H9 (cell line): ENCODE measurements at places on chromosomes 5 and 9.

- no peak for DNase-seq
These were observed 26.7 kb downstream of the FAM170A start for GRCh38 chr5:119656023-119656422.

- no peak for DNase-seq
These were observed 324.7 kb upstream of the TLE4 start for GRCh38 chr9:79247021-79247420.

GRCh38 chr9:37220971-37221370, 100.6 kb downstream of the ZCCHC7 start:
- DNase-seq: no peak

- DNase-seq: peak; percentile 36
These were observed 38.4 kb downstream of the SLC12A7 start for GRCh38 chr5:1073239-1074102.

GRCh38 chr9:137740312-137740711, 121.5 kb downstream of the EHMT1 start:
- no peak for DNase-seq

- DNase-seq: peak; percentile 62
These were observed 40.8 kb downstream of the CTSL start for GRCh38 chr9:87766697-87767096.

GRCh38 chr9:91164724-91165520, 196.8 kb downstream of the AUH start:
- DNase-seq: no peak

DNA sequence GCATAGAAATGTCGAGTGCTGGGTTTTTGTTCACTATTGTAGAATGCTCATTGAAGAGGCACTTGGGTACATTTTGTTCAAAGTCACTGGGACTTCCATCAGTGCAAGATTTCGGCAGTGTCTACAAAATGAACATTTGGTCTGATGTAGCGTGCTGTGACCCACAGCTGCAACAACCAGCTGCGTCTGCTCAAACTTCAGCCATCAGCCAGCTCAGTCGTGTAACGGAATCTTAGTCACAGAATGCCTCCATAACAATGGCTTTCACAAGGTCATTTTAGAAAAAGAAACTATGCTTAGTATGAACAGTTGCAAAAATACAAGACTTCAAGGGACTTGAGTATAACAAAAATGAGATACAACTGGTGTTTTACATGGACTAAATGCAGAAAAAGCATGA, 828.1 kb upstream of the GRAMD2B start:
- no peak for DNase-seq

- DNase-seq: peak; percentile 41
These were observed 89.9 kb downstream of the SLC24A2 start for GRCh38 chr9:19698960-19699359.

GRCh38 chr5:172426086-172426485, 28.2 kb downstream of the SH3PXD2B start:
- no peak for DNase-seq

- DNase-seq: no peak
These were observed 10.7 kb upstream of the STK32A start for GRCh38 chr5:147223948-147224791.

DNA sequence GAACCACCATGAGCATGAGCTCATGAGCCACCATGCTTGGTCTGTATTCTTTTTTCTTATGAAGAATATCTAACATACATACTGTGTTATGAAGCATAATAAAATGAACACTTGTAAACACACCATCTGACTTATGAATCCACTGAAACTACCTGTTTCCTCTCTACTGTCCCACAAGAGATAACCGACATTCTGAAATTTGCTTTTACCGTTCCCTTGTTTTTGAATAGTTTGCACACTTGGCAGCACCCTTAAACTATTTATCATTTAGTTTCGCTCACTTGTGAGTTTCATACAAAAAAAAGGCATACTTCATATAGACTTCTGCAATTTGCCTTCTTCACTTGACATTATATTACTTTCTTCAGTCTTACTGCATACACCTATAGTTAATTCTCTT, 8.9 kb downstream of the LARS1 start:
- no peak for DNase-seq

- DNase-seq: no peak
These were observed 101.3 kb downstream of the C9orf152 start for GRCh38 chr9:110106661-110107060.

GRCh38 chr9:97364769-97365490, 47.0 kb upstream of the TDRD7 start:
- DNase-seq: no peak

- no peak for DNase-seq
These were observed 84.3 kb upstream of the MELK start for GRCh38 chr9:36488389-36488756.

DNA sequence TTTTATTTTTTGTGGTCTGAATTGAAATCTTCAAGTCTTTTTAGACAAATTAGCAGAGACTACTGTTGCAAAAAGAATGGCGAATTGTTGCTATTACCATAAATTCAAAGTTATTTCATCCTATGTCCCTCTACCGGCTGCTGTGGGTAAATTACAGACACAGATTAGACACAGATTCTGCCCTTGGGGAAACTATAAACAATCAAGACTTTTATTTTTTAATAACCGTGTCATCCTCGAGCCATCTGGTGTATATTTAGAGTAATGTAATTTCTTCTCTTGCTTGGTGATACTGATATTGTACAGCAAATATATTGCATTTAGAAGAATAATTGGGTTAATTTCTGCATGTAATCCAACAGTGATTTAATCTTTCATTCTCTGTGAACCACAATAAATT, 228.0 kb upstream of the ADAMTSL1 start:
- no peak for DNase-seq

GRCh38 chr5:31976169-31976568, 197.9 kb downstream of the GOLPH3 start:
- DNase-seq: no peak

DNA sequence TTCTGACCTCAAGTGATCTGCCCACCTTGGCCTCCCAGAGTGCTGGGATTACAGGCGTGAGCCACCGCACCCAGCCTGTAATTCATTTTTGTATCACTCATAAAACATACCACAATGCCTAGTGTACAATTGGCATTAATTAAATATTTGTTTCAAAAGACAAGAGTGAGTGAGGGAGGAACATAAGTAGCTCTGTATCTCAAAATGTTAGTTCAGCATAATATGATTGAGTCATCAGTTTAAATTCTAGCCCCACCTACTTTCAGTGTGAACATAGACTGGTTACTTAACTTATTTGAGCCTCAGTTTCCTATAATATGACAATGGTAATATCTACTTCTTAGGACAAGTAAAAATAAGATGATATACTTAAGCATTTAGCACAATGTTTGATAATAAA, 26.9 kb downstream of the INVS start:
- no peak for DNase-seq

- no peak for DNase-seq
These were observed 121.4 kb downstream of the ASTN2 start for GRCh38 chr9:117293206-117294114.

DNA sequence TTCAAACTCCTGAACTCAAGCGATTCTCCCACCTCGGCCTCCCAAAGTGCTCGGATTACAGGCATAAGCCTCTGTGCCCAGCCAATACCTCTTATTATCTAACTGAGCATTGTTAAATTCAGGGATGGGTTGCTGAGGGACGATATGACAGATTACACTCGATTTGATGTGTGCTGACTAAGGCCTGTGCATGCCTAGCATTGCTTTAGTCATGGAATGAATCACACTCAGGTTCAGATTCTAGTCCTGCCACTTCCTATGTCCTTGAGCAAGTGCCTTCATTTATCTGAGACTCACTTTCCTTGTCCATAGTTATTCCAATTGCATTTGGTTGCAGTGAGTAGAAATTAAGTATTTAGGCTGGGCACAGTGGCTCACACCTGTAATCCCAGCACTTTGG, 19.5 kb downstream of the THBS4 start:
- no peak for DNase-seq

DNA sequence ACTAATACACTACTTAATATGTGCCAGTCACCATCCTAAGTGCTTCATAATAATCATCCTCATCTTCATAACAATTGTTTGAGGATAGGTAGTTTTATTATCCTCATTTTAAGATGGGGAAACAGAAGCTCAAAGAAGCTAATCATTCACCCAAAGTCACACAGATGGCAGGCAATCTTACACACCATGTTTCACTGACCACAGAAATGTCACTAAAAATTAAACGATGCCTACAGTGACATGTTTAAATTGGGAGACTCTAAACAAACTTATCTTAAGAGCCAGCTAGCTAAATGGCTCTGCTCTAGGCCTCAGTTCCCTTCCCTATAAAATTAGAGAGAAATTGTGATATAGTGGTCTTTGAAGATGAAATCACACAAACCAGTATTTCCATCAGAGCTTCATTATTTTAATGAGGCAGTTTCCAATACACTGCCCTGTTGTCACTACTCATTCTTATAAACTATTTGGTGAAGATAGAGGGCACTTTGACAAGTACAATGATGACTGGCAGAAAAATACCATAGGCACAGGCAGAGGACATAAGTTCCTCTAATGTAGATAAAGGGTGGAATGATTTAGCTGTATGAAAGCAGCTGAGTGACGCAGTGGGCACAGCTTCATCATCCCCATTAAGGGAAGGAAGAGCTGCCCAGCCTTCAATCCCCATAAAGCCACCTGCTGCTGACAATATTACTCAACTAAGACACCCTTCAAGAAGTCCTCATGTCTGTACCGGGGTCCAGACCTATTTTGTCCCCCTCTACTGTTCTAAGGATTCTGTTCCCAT, 224.1 kb downstream of the ACTL7B start:
- no peak for DNase-seq

- no peak for DNase-seq
These were observed 3.9 kb upstream of the NKD2 start for GRCh38 chr5:1004461-1005248.

DNA sequence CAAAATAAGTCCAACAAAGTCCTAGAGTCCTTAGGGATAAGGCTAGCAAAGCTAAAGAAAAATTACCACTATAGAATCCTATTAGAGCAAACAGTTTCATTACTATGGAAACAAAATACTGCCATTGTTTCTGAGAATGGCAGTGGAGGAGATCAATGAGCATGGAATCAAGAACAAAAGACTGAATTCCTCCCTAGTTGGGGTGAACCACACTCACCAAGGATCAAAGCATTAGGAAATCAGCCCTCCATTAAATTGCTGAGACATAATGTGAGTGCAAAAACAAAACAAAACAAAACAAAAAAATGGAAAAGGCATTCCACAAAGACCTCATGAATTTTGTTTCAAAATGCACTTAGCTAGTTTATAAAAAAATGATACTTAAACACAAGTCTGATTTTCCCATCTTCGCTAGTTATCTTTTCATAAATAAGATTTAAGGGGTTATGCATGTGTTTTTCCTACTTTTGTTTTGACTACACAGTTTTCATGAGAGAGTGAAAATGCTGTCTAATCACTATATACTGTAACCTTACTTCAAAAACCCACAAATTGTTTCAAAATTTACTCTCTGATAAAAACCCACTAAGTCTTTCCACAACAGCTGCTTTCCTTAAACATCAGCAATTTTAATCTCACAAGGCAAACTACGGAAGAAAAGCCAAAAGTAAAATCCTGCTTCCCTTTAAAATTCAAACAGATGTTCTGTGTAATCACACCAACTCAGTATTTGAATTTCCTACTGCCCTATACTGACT, 9.7 kb downstream of the SERINC5 start:
- DNase-seq: no peak

GRCh38 chr9:89153232-89154017, 25.2 kb downstream of the SHC3 start:
- no peak for DNase-seq

DNA sequence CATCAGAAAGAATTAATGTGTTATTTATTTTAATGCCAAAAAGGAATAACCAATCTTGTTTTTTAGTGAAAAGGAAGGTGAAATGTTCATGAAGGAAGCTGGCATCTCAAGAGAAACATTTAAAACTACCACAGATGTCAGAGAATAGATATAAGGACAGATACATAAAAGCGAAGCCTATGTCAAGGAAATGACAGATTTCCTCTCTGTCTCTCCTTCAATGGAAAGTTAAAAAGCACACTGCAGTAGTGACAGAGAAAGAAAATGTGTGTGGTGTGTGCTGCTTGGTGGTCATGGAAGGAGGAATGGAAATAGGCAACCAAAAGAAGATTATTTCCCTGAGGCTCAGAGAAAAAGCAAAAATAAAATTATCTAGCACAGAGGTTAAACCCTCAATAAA, 9.2 kb downstream of the WNT8A start:
- DNase-seq: no peak

DNA sequence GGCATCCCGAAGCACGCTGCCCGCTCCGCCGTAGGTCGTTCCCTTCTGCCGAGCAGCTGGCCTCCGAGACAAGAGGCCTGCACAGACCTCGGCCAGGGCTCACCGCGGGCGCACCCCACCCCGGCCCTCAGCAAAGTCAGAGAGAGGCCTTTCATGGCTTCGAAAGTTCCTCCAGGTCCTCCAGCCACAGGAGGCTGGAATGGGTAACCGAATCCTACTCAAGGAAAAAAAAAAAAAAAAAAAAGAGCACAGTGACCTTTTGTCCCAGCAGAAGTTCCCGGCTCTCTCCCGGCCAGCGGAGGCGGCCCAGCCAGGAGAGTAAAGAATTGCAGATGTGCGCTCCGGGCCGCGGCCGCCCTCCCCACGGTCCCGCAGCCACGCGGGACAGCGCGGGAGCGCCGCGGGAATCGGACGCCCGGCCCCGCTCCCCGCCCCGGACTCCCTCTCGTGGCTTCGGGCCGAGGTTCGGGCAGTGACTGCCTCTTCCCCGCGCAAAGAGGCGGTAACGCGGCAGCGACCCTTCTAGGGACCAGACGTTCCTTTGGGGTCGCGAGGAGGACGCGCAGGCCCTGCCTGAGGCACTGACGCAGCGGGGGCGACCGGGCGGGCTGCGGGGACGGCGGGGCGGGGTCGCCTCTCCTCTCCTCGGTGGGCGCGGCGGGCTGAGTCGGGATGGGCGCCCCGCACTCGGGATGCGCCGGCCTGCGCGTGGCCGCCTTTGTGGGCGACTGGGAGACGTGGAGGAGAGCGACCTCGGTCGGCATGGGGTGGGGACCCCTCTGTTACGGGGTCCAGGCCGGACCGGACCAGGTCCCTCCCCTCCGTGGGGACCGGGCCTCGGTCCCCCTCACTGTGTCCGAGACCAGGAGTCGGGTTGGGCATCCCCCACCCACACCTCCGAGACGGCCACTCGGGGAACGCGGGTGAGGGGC, 754 bp downstream of the GFPT2 start:
- no peak for DNase-seq

- no peak for DNase-seq
These were observed 260.7 kb downstream of the CHSY3 start for GRCh38 chr5:130164966-130165365.
